ENCODE measurements at places on chromosomes 16 and 17.

DNA sequence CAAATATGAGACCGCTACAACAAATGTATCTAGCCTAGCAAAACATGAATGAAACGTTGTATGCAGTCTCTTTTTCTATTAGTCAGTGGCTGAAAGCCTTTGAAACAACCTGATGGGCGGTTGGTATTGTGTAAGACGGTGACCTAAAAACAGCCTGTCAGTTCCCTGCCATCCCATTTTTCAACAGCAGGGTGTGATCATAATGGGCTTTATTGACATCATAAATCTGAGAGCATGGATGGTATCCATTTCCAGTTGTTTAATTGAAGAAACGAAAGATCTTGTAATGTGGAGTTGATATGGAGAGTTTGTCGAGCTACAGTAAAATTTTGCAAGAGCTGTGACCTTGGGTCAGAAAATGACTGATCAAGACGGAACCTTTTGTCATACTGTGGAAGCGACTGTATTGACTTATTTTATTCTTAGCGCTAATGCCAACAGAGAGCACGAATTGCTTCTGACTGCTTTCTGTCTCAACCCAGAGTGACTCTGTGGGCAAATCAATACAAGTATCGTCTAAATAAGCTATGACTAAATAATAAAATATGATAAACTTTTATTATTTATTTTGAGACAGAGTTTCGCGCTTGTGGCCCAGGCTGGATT, 12.3 kb upstream of the MEIOB start:
- DNase-seq = peak; percentile 8

DNA sequence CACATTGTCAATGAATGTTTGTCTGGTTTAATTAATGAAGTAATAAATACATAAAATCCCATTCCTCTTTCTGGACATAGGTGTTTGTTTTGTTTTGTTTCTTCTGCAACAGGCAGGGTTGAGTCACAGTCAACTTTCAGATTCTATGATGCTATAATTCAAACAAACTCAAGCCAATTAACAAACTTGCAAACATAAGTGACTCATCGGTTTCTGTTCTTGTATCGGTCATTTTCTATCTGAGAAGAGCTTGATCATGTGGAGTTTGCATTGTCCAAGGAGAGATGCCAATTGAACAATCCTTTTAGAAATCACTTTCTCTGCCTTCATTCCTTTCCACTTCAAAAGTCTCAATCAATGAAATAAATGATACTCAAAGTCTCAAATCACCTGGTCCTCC, 294.2 kb upstream of the C16orf82 start:
- DNase-seq = no peak

DNA sequence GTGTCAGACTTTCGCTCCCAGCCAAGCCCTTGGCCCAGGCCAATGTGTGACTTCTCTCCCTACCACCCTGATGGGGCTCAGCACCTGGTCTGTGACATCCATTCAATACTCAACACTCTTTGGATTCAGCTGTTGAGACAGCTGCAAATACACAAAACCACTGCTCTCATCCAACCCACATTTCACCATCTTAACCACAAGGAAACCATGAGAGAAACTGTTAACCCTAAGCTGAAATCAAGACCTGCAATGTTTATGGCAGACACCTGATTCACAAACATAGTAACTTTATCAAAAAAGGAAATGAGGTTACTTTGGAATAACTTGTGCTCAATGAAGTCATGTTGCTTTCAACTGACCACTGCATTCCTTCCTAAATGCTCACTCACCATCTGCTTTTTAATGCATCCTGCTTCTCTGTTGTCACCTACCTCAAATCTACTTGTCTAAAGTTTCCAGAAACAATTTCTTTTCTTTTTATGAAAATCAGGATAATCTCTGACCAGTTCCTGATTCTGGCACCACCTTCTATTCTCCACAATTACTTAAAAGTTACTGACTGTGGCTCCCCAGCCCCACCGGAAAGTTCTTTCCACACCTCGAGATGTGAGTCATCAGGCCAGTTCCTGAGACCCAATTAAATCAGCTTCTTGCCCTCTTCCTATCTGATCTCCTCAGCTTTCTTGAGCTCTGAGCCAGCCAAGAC, 88.2 kb downstream of the NOG start:
- DNase-seq = peak; percentile 94

DNA sequence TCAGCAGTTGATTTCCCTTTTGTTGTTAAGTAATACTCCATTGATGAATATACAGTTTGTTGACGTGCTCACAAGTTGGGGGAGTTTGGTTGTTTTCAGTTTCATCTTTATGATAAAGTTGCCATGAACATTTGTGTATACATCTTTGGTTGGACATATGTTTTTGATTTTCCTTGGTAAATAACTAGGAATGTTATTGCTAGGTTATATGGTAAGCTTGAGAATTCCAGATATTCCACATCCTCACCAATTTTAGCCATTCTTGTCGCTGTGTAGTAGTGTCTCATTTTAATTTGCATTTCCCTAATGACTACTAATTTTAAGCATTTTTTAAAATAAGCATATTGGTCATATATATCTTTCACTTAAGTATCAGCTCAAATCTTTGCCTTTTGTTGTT, 55.0 kb upstream of the RASL10B start:
- DNase-seq = no peak

GRCh38 chr17:846901-847843, 65.0 kb downstream of the MRM3 start:
- DNase-seq = no peak

DNA sequence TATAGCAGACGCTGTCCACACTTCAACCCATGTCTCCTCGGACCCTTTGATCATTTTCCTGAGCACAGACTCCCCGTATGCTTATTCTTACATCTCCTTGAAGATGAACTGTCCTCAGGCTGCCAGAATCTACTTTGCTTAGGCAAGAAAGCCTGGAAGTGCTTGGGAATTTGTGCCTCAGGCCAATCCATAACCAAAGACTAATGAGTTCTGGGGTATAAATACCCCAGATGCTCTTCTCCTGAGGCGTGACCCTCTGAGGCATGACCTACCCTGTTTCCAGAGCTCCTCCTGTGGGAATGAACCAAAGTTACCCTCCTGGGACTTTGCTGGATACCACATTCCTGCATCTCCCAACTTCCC, 10.1 kb upstream of the TEKT3 start:
- DNase-seq = no peak

- no peak for DNase-seq
These were observed 24.9 kb downstream of the LITAFD start for GRCh38 chr16:8907096-8907495.

- no peak for DNase-seq
These were observed 116.9 kb downstream of the TANC2 start for GRCh38 chr17:63082952-63083351.

GRCh38 chr16:51876934-51877333, 670.0 kb downstream of the TOX3 start:
- DNase-seq = no peak

DNA sequence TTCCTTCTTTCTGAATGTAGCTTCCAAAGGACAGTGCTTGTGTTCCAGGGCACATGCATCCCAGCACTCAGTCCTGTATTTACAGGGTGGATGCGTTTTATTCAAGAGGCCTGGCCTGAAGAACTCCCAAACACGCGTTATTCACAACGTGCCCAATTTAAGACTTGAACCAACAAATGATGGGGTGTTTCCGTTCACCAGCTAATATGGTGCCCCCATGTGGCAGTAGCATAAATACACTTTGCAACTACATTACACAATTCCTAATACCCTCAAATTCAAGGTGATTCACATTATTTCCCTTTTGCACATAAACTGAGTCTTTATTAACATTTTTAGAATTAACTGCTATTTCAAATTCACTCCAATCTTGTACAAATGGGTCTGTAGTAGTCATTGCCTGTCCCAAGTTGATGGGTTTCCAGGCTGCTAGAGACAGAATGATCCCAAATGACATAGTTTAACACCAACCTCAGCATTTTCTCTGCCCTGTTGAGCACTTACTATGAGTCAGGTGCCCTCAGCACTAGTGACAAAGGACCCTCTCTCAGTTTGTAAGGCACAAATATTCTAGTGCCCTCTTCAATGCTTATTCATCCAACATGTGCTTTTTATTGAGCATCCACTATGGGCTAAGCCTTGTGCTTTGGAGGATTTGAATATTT, 26.9 kb downstream of the HSD17B2 start:
- DNase-seq = peak; percentile 37

DNA sequence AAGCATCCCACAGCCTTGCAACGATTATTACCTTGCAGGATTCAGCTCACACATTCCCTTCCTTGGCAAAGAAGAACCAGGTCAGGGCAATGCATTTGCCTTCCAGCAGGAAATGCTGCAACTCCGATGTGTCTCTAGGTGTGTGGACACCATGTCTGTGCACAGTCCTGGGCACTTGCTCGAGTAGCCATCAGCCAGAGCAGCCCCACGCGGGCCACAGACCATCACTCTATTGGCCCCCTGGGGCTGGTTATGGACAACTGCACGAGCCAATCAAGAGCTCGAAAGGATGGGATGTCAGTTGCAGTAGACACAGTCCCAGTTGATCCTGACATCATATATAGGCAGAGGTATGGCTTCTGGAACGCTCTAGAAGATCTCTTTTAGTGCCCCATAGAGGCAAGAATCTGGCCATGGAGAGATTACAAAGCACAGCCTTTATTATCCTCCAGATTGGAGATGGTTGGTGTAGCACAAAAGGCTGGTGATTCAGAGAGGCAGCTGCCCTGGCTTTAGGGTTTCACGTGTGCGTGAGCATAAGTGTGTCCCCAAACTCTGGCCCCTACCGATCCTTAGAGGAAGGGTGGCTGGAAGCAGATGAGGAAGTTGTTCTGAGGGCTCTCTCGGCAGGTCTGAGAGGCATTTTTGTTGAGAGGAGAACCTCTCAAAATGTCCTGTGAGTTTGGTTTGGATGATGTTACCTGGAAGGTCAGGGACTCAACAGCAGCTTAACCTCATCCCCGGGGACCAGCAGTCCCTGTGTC, 403.8 kb downstream of the SEC14L1 start:
- no peak for DNase-seq

- no peak for DNase-seq
These were observed 30.5 kb downstream of the TMEM98 start for GRCh38 chr17:32958418-32958817.

GRCh38 chr16:57266531-57267260, 17.8 kb downstream of the PLLP start:
- DNase-seq = peak; percentile 94

DNA sequence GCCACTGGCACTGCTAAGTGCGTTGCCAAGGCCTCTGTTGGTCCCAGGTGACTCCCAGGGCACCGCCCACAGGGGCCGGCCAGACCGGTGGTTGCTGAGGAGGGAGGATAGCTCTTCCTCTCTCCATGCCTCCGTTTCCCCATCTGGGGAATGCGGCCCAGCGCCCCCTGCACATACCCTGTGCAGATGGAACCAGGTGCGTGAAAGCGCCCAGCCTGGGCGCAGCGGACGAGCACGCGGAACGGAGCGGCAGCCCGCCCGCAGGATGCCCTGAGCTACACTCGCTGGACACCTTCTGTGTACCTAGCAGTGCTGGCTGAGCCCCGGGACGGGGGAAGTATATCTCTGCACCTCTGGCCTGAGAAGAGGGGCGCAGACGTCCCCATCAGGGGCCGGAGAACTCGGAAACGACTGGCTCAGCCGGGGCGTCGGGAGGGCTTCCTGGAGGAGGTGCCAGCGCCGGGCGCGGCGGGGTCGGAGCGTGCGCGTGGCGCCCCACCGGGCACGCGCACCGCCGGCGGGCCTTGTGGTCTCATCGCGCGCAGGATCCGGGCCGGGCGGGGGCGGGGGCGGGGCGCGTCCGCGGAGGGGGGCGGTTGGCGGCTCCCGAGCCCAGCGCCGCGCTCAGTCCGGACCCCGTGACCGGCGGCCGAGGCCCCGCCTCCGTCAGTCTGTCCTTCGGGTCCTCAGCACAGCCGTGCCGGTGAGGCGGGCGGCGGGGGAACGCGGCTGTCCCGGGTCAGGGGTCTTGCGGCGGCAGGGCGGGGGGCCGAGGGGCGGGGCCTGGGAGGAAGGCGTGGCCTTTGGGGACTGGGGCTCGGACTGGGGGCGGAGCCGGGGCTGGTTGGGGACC, at the start of the genes CCDC78 and HAGHL:
CCDC78 (minus strand) TSS at position 6 of the 853 bp plus-strand sequence. CDS start 76 bp downstream, outside the sequence.
HAGHL (plus strand) TSS at position 669 of the 853 bp plus-strand sequence. CDS start 404 bp downstream, outside the sequence.
- no peak for DNase-seq

DNA sequence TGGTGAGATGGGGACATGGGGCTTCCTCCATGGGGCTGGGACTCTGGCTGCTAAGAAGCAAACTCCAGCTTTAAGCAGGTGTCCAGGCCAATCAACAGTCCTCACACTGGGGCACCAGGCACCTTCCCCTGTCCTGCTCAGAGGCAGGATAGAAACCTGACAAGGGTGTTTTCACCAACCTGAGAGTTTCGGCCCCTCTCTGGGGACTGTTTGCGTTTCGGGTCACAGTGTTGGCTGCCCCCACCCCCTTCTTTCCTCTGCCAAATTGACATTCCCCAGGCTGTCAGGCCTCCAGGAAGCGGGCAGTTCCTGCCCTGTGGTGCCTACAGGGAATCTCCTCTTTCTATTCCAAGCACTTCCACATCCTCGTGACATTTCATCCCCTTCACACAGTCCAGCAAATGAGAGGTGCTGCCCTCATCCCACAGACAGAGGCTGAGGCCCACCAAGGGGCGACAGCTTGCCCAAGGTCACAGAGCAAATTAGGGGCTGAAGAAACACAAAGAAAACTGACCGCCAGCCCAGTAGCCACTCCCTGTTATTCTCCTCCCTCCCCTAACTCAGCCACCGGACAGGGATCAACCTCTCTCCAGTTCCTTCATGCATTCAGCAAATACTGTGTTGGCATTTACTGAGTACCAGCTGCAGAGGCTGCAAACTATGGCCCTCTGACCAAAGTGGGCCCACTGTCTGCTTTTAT, 38.0 kb downstream of the MMP15 start:
- DNase-seq = no peak

DNA sequence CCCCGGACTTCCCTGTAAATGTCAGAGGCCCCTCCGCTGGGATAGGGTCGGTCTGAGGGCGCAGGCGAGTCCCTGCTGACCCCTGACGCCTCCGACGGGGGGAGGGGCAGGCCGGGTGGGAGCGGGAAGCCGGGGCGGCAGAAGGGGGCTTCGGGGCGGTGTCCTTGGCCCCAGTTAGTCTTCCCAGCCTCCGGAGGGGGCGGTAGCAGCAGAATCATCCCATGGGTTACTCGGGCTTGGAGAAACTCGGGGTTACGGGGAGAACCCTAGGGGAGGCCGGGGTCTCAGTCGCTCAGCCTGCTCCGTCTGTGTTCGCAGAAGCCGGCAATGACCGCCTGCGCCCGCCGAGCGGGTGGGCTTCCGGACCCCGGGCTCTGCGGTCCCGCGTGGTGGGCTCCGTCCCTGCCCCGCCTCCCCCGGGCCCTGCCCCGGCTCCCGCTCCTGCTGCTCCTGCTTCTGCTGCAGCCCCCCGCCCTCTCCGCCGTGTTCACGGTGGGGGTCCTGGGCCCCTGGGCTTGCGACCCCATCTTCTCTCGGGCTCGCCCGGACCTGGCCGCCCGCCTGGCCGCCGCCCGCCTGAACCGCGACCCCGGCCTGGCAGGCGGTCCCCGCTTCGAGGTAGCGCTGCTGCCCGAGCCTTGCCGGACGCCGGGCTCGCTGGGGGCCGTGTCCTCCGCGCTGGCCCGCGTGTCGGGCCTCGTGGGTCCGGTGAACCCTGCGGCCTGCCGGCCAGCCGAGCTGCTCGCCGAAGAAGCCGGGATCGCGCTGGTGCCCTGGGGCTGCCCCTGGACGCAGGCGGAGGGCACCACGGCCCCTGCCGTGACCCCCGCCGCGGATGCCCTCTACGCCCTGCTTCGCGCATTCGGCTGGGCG, 542 bp downstream of the GUCY2D start:
- no peak for DNase-seq
